Nucleus accumbens (tissue), 56 donors: ENCODE measurements at places on chromosomes 11 and 22.

GRCh38 chr11:120911943-120912342, 112.0 kb upstream of the TBCEL start:
- no peak for DNase-seq

- no peak for DNase-seq
Observed at GRCh38 chr22:25697181-25697664, 44.8 kb upstream of the MYO18B start.

GRCh38 chr11:36354221-36355003, 58.3 kb downstream of the PRR5L start:
- DNase-seq = no peak

GRCh38 chr11:66418986-66419308, 1.9 kb upstream of the NPAS4 start:
- DNase-seq = no peak

GRCh38 chr11:36094164-36094563, 150.3 kb downstream of the LDLRAD3 start:
- DNase-seq = no peak
